ENCODE measurements at places on chromosomes 12 and 14.

DNA sequence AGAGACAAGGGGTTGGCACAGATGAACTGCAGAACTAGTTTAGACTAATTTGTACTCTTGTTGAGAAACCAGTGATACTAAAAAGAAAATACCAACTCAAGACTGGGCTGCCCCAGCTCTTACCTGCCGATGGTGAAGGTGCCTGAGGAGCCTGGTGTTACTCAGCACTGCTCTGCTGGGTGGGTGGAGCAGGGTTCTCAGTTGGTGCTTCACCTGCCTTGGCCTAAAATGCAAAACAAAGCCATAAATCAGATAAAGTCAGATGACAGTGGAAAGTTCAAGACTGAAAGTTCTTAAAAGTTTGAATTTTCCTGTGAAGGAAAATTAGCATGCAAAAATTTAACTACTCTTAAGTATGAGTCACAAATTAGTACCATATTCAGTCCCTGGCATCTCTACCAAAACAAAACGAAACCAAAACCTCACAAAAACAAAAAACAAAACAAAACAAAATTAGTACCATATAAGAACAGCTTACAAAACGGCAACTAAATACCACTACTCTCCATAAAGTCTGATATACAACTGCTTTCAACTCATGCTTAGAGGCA, 21.9 kb downstream of the YBX3 start:
- no peak overlapping the region for H3K4me3 ChIP-seq
- H3K27ac ChIP-seq = peak overlapping the region; percentile 18
- H3K36me3 ChIP-seq = peaks cover 99% of the 10 kb centered on the region
- DNase-seq = no peak
- no peaks in the 10 kb centered on the region for H3K4me1 ChIP-seq

- no peak for DNase-seq
- H3K36me3 ChIP-seq = no peaks in the 10 kb centered on the region
- H3K27ac ChIP-seq = no peak overlapping the region
- H3K27me3 ChIP-seq = no peaks in the 10 kb centered on the region
Measured at GRCh38 chr12:71250166-71250565, 92.4 kb upstream of the TSPAN8 start.

GRCh38 chr14:69133206-69134125, 19.5 kb downstream of the DCAF5 start:
- peaks cover 36% of the 10 kb centered on the region for H3K4me1 ChIP-seq
- peaks cover 3% of the 10 kb centered on the region for H3K36me3 ChIP-seq
- no peaks in the 10 kb centered on the region for H3K27me3 ChIP-seq
- H3K4me3 ChIP-seq = peak overlapping the region; percentile 15
- peak overlapping the region; percentile 56 for H3K27ac ChIP-seq
- DNase-seq = no peak

DNA sequence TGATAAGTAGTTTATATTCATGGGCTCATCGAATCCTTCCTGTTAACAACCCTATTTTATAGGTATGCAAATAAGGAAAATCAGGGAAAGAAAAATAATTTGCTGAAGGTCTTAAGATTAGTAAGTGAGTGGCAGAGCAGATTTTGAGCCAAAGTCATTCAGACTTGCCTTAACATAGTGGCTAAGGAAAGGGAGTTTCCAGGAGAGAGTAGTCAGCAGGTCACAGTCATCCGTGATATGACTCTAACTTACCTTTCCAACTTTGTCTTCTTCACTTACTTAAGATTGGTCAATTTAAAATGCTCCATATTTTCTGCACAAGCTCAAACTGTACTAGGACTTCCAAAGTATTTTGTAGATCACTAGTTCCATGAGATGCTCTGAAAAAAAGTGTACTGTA, 46.6 kb downstream of the AKAP6 start:
- no peaks in the 10 kb centered on the region for H3K36me3 ChIP-seq
- no peak overlapping the region for H3K4me3 ChIP-seq
- no peak for DNase-seq

- peak overlapping the region; percentile 95 for H3K4me3 ChIP-seq
- H3K4me1 ChIP-seq = peaks cover 87% of the 10 kb centered on the region
- no peak for DNase-seq
- H3K27me3 ChIP-seq = no peaks in the 10 kb centered on the region
- H3K36me3 ChIP-seq = peaks cover 9% of the 10 kb centered on the region
Measured at GRCh38 chr14:103562179-103562428, 353 bp downstream of the BAG5 start.

- no peak overlapping the region for H3K27ac ChIP-seq
- H3K4me3 ChIP-seq = no peak overlapping the region
- no peak for DNase-seq
- no peaks in the 10 kb centered on the region for H3K27me3 ChIP-seq
Measured at GRCh38 chr14:54462048-54462447, 20.9 kb upstream of the CNIH1 start.

DNA sequence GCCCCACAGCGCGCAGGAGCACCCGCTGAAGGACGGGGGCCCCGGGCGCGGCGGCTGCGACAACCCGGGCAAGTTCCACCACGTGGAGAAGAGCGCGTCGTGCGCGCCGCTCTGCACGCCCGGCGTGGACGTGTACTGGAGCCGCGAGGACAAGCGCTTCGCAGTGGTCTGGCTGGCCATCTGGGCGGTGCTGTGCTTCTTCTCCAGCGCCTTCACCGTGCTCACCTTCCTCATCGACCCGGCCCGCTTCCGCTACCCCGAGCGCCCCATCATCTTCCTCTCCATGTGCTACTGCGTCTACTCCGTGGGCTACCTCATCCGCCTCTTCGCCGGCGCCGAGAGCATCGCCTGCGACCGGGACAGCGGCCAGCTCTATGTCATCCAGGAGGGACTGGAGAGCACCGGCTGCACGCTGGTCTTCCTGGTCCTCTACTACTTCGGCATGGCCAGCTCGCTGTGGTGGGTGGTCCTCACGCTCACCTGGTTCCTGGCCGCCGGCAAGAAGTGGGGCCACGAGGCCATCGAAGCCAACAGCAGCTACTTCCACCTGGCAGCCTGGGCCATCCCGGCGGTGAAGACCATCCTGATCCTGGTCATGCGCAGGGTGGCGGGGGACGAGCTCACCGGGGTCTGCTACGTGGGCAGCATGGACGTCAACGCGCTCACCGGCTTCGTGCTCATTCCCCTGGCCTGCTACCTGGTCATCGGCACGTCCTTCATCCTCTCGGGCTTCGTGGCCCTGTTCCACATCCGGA, 1.4 kb downstream of the FZD10 start:
- H3K27ac ChIP-seq = no peak overlapping the region
- H3K4me3 ChIP-seq = peak overlapping the region; percentile 71
- H3K36me3 ChIP-seq = no peaks in the 10 kb centered on the region
- no peak for DNase-seq

- no peaks in the 10 kb centered on the region for H3K27me3 ChIP-seq
- no peak overlapping the region for H3K4me3 ChIP-seq
- H3K27ac ChIP-seq = no peak overlapping the region
- H3K4me1 ChIP-seq = peaks cover 22% of the 10 kb centered on the region
- H3K36me3 ChIP-seq = peaks cover 5% of the 10 kb centered on the region
Measured at GRCh38 chr12:131776237-131776889, 51.8 kb upstream of the MMP17 start.

- DNase-seq = no peak
- no peak overlapping the region for H3K4me3 ChIP-seq
- H3K36me3 ChIP-seq = no peaks in the 10 kb centered on the region
Measured at GRCh38 chr12:82708061-82708879, 21.6 kb downstream of the TMTC2 start.

- no peaks in the 10 kb centered on the region for H3K36me3 ChIP-seq
- no peak overlapping the region for H3K27ac ChIP-seq
- H3K27me3 ChIP-seq = no peaks in the 10 kb centered on the region
- no peak for DNase-seq
- H3K4me3 ChIP-seq = no peak overlapping the region
- H3K4me1 ChIP-seq = no peaks in the 10 kb centered on the region
Measured at GRCh38 chr12:50948798-50949197, 3.5 kb upstream of the HIGD1C start.

DNA sequence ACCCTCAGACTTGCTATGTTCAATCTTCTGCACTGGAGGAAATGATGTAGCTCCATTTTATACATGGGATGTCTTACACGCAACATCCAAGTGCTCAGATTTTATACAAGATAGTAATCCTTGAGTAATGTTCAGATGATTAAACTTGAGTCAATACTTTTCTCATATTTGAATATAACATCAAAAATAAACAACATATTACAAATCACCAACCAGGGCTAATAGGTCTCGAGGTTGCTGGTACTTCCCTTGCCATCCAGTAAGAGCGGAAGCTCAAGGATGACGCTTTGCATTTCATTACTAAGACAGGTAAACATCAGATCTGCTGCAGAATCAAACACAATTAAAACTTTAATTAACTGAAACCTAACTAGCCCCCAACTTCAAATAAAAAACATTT, 97.3 kb downstream of the FOXN3 start:
- no peak overlapping the region for H3K4me3 ChIP-seq
- H3K4me1 ChIP-seq = peaks cover 3% of the 10 kb centered on the region
- H3K27me3 ChIP-seq = no peaks in the 10 kb centered on the region
- H3K27ac ChIP-seq = no peak overlapping the region

GRCh38 chr12:98868538-98868937, 223.4 kb downstream of the APAF1 start:
- no peaks in the 10 kb centered on the region for H3K4me1 ChIP-seq
- H3K36me3 ChIP-seq = no peaks in the 10 kb centered on the region
- no peak for DNase-seq
- no peak overlapping the region for H3K4me3 ChIP-seq
- no peak overlapping the region for H3K27ac ChIP-seq
- no peaks in the 10 kb centered on the region for H3K27me3 ChIP-seq

DNA sequence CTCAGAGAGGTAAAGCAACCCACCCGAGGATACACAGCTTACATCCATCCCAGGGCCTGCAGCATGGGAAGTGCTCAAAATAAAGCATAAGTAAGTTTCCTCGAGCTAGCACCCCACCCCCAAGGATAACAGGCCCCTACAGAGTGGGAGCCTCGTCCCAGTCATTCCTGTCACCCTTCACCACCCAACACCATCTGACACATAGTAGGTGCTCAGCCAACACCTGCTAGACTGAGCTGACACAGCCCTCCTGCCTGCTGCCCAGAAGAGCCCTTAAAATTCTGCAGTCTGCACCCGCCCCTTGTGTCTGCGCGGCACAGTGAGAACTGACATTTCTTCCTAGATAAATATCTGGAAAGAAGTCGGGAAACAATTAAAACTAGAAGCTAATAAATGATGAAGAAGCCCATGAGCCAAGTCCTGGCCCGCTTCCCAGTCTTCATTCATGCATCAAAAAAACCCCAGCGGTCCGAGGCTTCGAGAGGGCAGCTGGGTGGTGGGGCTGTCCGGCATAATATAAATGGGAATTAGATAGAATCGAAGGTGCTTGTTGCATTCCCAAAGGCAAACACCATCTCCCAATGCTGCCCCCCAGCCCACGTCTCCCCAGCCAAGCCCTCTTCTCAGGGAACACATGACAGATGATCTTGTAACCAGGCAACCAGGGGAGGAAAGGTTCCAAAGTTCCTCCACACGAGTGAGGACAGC, 76.2 kb downstream of the BCL11B start:
- H3K4me1 ChIP-seq = peaks cover 13% of the 10 kb centered on the region
- H3K4me3 ChIP-seq = no peak overlapping the region
- no peak for DNase-seq
- peak overlapping the region; percentile 13 for H3K27ac ChIP-seq

DNA sequence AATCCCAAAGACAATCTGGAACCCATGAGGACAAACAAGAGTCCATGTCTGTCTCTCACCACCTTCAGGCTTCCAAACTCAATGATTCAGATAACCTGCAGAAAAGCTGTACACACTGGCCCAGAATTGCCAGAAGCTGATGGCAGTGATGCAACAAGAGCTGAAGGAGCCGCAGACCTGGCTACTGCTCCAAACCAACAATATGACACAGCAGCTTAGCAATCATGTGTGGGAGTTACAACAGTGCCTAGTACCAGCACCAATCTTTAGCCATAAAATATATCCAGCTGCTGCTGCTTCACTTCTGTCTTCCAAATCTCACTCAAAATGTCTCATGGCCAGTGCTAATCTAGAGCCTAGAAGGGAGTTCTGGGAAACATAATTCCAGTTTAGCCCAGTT, 22.0 kb downstream of the RPS6KA5 start:
- H3K4me1 ChIP-seq = peaks cover 3% of the 10 kb centered on the region
- H3K27ac ChIP-seq = no peak overlapping the region
- no peaks in the 10 kb centered on the region for H3K27me3 ChIP-seq
- no peaks in the 10 kb centered on the region for H3K36me3 ChIP-seq
- DNase-seq = no peak
- no peak overlapping the region for H3K4me3 ChIP-seq

- no peaks in the 10 kb centered on the region for H3K27me3 ChIP-seq
- H3K4me1 ChIP-seq = no peaks in the 10 kb centered on the region
- DNase-seq = no peak
- no peaks in the 10 kb centered on the region for H3K36me3 ChIP-seq
- no peak overlapping the region for H3K27ac ChIP-seq
- no peak overlapping the region for H3K4me3 ChIP-seq
Measured at GRCh38 chr14:47507861-47508260, 167.5 kb downstream of the MDGA2 start.

GRCh38 chr14:77059276-77059915, 30.9 kb upstream of the IRF2BPL start:
- no peaks in the 10 kb centered on the region for H3K27me3 ChIP-seq
- no peak for DNase-seq
- H3K4me1 ChIP-seq = no peaks in the 10 kb centered on the region
- H3K27ac ChIP-seq = no peak overlapping the region

GRCh38 chr14:55893705-55894104, 224.5 kb upstream of the PELI2 start:
- no peak overlapping the region for H3K4me3 ChIP-seq
- DNase-seq = no peak
- no peaks in the 10 kb centered on the region for H3K27me3 ChIP-seq

DNA sequence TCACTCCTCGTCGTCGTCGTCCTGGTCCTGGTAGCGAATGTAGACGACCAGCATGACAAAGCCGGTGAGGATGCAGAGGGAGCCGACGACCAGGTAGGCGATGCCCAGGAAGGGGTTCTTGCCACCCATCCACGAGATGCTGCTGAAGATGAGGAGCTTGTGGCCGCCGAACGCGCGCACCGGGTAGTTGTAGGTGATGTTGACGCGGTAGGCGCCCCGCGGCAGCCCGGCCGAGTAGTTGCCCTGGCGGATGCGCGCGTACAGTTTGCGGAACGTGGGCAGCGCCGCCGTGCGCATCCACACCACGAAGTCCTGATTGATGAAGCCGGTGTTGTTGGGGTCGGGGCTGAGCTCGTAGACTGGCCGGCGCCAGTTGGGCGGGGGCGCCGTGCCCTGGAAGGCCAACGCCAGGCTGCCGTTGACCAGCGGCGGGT, 1.0 kb downstream of the TMEM30B start:
- peaks cover 23% of the 10 kb centered on the region for H3K27me3 ChIP-seq
- DNase-seq = no peak
- H3K36me3 ChIP-seq = no peaks in the 10 kb centered on the region
- H3K4me3 ChIP-seq = peak overlapping the region; percentile 71
- peaks cover 6% of the 10 kb centered on the region for H3K4me1 ChIP-seq

DNA sequence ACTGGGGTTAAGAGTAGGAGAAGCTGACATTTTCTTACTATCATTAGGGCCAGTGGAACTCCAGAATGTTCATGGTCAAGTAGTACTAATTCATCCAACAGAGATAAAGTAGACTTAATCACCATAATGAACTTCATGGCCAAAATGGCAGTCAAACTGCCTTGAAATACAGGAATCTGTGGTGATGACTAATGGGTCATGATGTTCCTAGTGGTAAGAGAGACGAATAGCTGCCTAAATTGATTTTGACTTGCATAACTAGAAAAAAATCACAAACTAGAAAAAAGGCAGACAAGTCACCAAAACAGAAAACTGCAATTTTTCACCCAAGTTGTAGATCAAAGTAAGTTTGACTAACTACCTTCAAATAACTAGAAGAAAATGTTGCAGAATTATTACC, 138.5 kb downstream of the MGAT4C start:
- no peaks in the 10 kb centered on the region for H3K36me3 ChIP-seq
- no peak overlapping the region for H3K27ac ChIP-seq
- no peak for DNase-seq
